ENCODE measurements at places on chromosomes 1 and 21. TPM values are rescaled to one million over a fixed set of nuclear protein-coding genes. Genes with fewer than 3 reads are reported as not detected.

GRCh38 chr1:31266547-31266946, 26.9 kb upstream of the NKAIN1 start:
- peaks cover 48% of the 10 kb centered on the region for H3K36me3 ChIP-seq
- H3K4me3 ChIP-seq: no peak overlapping the region
- H3K4me1 ChIP-seq: no peaks in the 10 kb centered on the region
- H3K27me3 ChIP-seq: no peaks in the 10 kb centered on the region
- no peak overlapping the region for H3K27ac ChIP-seq

- no peak overlapping the region for H3K27ac ChIP-seq
- H3K4me1 ChIP-seq: peaks cover 5% of the 10 kb centered on the region
- no peaks in the 10 kb centered on the region for H3K27me3 ChIP-seq
These were observed 88.3 kb downstream of the ABCA4 start for GRCh38 chr1:94032637-94033036.

DNA sequence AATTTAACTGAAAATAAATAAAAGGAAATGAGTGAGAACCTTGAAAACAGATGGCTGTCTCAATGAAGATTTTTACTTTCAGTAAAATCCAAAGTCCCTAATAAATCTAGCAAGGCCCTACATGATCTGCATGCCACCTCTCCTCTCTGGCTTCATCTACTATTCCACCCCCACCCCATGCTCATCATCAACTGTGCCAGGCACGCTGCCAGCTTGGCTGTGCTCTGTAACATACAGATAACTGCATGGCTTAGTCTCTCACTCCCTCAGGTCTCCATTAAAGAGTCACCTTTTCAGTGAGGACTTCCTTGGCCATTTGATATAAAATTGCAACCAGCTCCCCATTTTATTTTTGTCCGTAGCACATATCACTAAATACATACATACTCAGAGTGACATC, 26.7 kb downstream of the RGSL1 start:
- H3K4me1 ChIP-seq: no peaks in the 10 kb centered on the region
- DNase-seq: no peak
- H3K27ac ChIP-seq: no peak overlapping the region
- no peaks in the 10 kb centered on the region for H3K36me3 ChIP-seq
- H3K27me3 ChIP-seq: no peaks in the 10 kb centered on the region
- no peak overlapping the region for H3K4me3 ChIP-seq

DNA sequence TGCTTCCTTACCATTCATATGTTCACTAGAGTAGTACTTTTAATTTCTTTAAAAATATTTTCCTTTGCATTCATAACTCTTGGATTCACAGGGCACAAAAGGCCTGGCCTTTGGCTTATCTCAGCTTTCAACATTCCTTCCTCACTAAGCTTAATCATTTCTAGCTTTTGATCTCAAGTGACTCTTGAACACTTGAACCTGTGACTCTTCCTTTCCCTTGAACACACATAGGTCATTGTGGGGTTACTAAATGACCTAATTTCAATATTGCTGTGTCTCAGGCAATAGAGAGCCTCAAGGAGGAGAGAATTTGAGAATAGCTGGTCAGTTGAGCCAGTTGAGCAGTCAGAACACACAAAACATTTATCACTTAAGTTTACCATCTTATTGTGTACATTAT, 49.9 kb downstream of the COL11A1 start:
- no peak overlapping the region for H3K4me3 ChIP-seq
- no peaks in the 10 kb centered on the region for H3K27me3 ChIP-seq
- no peaks in the 10 kb centered on the region for H3K36me3 ChIP-seq
- DNase-seq: no peak

GRCh38 chr1:19029191-19030085, 73.0 kb upstream of the IFFO2 start:
- H3K36me3 ChIP-seq: no peaks in the 10 kb centered on the region
- peaks cover 10% of the 10 kb centered on the region for H3K4me1 ChIP-seq
- no peak overlapping the region for H3K4me3 ChIP-seq
- no peak overlapping the region for H3K27ac ChIP-seq

GRCh38 chr1:192615055-192615454, 20.9 kb upstream of the RGS13 start:
- H3K4me1 ChIP-seq: no peaks in the 10 kb centered on the region
- DNase-seq: no peak
- H3K4me3 ChIP-seq: no peak overlapping the region
- no peaks in the 10 kb centered on the region for H3K36me3 ChIP-seq
- no peaks in the 10 kb centered on the region for H3K27me3 ChIP-seq

- DNase-seq: no peak
- no peak overlapping the region for H3K27ac ChIP-seq
- H3K4me1 ChIP-seq: no peaks in the 10 kb centered on the region
- no peaks in the 10 kb centered on the region for H3K27me3 ChIP-seq
These were observed 52.0 kb downstream of the TRIM11 start for GRCh38 chr1:228354390-228355320.

DNA sequence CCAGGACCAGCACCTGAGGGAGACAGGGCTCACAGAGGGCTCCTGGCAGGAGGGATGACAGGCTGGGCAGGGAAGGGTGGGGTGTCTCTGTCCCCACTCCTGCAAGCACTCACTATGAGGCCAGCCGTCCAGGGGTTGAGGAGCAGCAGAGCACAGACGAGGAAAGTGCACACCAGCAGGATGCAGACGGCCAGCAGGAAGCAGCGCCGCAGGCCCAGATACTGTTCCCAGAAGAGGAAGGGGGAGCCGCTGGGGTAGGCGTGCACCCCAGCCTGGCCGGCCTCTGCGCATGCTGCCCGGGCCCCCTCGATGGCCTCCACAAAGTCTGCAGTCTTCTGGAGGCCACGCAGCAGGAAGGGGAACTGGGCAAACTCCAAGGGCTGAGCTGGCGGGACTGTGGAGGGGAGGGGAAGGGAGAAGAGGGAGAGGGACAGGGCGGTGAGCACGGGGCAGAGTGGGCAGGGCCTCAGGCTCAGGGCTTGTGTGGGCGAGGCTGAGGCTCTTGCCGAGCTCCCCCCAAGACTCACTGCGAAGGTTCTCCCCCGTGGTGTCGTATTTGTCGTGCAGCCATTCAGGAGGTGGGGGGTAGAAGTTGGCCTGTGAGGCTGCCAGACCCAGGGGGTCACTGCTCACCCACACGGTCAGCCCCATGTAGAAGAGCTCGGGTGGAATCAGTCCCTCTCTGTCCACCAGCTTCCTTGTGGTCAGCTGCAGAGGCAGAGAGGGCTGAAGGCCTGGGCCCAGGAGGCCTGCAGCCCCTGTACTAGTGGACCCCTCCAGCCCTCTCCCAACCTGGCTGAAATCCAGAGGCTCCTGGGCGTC, 16.5 kb downstream of the PTCH2 start:
- H3K27ac ChIP-seq: no peak overlapping the region
- DNase-seq: no peak
- H3K4me3 ChIP-seq: no peak overlapping the region
- no peaks in the 10 kb centered on the region for H3K36me3 ChIP-seq
- no peaks in the 10 kb centered on the region for H3K4me1 ChIP-seq

DNA sequence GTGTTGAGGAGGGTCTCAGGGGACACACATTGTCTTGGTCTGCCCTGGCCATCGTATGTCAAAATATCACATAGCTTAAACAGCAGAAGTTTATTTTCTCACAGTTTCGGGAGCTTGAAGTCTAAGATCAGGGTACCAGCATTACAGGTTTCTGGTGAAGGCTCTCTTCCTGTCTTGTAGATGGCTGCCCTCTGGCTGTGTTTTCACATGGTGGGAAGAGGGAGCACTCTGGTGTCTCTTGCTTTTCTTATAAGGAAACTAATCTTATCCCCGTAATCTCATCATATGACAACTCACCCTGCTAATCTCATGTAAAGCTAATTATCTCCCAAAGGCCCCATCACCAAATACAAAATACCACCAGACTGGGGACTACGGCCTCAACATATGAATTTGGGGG, 246.9 kb upstream of the ST6GALNAC5 start:
- H3K36me3 ChIP-seq: no peaks in the 10 kb centered on the region

DNA sequence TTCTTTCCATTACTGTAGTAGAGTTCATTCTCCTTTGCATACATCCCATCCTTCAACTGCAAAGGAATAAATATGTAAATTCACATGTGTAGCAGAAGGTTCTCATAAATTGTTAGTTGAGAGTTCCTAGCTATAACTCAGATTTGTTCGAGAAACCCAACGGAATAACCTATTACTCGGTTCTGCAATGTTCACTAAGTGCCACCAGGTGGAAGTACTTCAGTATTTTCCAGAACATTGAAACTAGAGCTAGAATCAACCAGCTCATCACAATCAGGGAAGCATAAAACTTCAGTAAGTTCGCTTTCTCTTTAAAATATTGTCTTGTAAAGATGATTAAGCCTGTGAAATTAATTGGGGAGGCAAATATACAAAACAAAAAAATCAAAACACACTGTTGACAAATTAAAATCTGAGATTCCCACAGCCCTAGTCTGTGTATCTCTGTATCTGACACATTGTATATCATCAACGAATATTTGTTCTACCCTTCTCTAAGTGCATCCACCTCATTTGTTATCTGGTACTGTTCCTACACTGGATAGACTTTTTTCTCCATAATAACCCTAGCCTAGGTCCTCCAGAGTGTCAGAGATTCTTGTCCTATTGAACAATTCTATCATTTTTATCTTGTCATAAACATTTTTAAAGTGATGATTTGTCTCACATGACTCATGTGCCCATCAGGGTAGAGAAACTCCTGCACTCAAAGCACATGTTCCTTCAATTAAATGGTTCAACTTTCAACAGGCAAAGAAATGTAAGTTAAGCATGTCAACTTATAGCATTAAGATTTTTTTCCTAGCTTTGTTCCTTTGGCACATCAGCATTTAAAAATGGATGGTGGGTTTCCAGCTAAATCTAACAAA, 31.9 kb downstream of the MROH9 start:
- H3K4me1 ChIP-seq: peaks cover 8% of the 10 kb centered on the region
- peak; percentile 79 for DNase-seq

DNA sequence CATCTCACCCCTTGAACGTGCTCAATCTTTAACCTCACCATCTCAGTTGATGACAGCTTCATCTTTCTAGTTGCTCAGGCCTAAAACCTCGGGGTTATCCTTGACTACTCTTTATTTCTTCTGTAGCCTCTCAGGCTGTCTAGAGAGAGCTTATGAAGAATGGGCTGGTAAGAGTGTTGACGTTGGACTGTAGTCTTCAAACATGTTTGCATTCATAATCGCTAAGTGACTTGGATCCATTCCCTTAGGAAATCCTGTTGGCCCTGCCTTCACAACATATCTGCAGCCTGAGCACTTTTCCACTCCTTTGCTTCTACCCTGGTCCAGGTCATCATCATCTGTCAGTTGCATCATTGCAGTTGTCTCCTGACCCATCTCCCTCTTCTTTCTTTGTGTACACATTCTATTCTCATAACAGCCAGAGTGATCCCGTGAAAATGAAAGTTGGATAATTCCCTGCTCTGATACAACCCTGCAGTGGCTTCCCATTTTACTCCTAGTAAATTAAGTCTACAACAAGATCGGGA, 10.5 kb downstream of the UCK2 start:
- no peaks in the 10 kb centered on the region for H3K36me3 ChIP-seq
- H3K4me3 ChIP-seq: no peak overlapping the region
- H3K4me1 ChIP-seq: peaks cover 17% of the 10 kb centered on the region
- H3K27ac ChIP-seq: no peak overlapping the region
- DNase-seq: no peak

DNA sequence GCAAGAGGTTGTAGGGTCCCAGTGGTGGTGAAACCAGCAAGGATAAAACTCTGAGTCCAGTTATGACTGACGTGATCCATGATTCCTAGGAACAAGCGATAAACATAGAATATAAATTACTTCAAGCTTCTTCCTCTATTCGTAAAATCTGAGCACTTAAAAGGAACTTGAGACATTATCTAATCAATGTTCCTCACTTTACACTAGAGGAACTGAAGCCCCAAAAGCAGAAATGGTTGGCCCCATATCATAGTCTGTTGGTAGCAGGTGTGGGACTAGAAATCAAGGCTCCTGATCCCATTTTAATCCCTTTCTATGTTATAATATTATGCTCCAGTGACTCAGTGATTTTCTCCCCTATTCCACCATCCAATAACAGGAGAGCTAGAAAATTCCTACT, 21.9 kb upstream of the MNDA start:
- H3K36me3 ChIP-seq: no peaks in the 10 kb centered on the region
- H3K27ac ChIP-seq: no peak overlapping the region
- no peak for DNase-seq
- H3K4me1 ChIP-seq: no peaks in the 10 kb centered on the region

DNA sequence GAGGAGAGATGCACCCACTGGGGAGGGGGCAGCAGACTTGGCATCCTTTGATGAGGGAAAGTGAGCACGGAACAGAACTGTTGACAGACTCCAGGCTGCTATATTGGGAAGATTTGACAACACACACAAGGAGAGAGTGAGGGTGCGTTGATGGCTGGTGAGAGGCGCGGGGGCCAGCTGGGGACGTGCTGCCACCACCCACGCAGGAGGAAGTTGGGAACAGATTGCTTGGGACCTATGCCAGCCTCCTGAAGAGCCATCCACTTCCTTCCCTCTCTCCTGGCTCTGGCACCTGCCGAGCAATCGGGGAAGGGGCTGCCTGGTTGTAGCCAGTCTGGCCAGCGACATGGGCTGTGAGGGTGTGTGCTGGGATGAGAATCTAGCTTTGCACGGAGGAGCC, 223.7 kb upstream of the CSF3R start:
- H3K27ac ChIP-seq: no peak overlapping the region
- peaks cover 8% of the 10 kb centered on the region for H3K27me3 ChIP-seq
- no peaks in the 10 kb centered on the region for H3K4me1 ChIP-seq
- no peak overlapping the region for H3K4me3 ChIP-seq

DNA sequence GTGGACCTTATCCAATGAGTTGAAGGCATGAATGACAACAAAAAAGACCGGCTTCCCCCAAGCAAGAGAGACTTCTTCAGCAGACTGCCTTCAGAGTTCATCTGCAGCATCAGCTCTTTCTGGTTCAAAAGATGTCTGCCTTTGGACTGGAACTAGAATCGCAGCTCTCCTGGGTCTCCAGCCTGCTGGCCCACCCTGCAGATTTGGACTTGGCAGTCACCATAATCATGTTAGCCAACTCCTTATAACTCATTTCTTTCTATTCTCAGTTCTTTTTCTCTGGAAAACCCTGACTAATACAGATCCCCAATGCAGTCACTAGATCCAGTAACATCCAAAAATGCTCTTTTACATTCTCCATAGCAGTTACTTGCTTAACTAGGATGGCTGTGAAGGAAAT, 89.2 kb upstream of the MARK1 start:
- DNase-seq: no peak
- H3K36me3 ChIP-seq: no peaks in the 10 kb centered on the region

GRCh38 chr1:186983327-186983726, 154.6 kb downstream of the PLA2G4A start:
- no peak overlapping the region for H3K27ac ChIP-seq
- no peaks in the 10 kb centered on the region for H3K36me3 ChIP-seq
- peak; percentile 55 for DNase-seq
- H3K27me3 ChIP-seq: no peaks in the 10 kb centered on the region
- no peaks in the 10 kb centered on the region for H3K4me1 ChIP-seq
- no peak overlapping the region for H3K4me3 ChIP-seq

DNA sequence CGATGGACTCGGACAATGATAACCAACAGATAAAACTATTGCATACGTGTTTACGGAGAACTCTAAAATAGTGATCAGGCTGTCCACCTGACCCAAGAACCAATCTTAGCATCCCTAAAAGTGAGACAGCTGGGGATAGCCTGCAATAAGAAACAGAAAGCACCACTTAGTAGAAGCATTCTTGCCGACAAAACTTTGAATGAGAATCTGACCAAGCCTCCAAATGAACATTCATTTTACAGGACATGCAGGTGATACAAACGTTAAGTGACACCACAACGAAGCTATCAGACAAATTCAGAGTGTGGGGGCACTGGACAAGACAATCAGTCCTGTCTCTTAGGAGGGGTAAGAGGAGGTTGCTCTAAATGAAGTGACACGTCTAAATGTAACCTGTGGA, 1.2 kb downstream of the PSMG1 start:
- peaks cover 22% of the 10 kb centered on the region for H3K4me1 ChIP-seq
- no peaks in the 10 kb centered on the region for H3K27me3 ChIP-seq
- peaks cover 9% of the 10 kb centered on the region for H3K36me3 ChIP-seq
- peak overlapping the region; percentile 81 for H3K4me3 ChIP-seq
- H3K27ac ChIP-seq: peak overlapping the region; percentile 89

The OVAAL gene
- total RNA-seq: not detected

The FAM151A gene
- total RNA-seq: not detected

The PADI4 gene
- total RNA-seq: not detected

The DENND2D gene
- total RNA-seq: 5.1 TPM

All from GM23248 (cell line).